ENCODE measurements at places on chromosomes 13 and 19.

DNA sequence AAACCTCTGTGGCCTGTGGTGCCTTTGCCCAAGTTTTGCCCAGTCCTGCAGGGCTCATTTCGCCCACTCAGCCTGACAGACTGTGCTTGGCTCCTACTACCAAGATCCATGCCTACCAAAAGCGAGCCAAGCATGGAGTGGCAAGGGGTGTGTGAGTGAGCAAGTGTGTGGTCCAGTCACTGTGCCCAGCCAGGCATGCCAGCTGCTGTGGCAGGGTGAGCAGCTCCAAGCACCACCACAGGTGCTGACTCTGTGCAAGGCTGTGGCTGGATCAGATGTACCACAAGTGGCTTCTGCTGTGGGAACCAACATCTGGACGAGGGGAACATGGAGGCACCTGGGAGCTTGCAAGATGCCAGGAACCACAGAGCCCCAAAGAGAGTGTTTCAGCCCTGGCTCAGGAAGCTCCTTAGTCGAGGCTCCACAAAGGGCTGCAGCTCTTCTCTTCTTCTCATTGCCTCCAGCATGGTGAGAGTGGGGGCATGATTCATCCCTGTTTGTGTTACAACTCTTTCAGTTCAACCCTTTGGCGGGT lies 1564.2 kb upstream of the MIR17HG start:
- no peak for DNase-seq

DNA sequence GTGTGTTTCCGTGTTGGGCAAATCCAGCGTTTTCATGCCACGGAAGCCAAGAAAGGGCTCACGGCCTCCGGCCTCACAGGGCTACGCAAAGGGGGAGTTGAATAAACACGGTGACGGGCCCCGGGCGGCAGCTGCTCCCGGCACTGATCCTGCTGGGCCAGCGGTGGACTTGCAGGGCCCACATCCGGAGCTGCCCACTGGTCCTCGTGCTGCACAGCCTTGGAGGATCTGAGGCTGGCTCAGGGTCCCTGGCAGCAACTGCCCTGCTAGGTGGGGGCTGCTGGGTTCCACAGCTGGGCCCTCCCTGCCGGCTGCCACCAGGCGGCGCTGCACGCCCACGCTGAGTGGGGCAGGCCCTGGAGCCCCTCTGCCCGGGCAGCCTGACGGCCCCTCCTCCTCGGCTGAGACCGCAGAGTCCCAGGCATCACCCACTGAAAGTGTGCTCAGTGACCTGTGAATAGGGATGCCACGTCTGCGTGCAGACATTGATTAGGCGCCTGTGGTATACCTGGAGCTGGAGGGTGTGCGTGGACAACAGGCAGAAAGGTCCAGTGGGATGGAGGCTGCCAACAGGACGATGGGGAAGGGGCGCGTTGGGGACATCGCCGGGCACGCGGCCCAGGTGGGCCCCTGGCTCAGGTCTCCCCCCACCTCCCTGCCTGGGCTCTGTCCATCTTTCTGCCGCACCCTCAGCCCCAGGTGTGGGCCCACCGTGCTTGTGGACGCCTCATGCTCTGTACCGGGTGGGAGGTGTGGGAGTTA lies 5.3 kb upstream of the HCN2 start:
- DNase-seq: peak; percentile 73

- DNase-seq: no peak
Measured at GRCh38 chr13:113920606-113921286, 53.1 kb downstream of the C13orf46 start.

- no peak for DNase-seq
Measured at GRCh38 chr19:2421581-2422306, 5.6 kb downstream of the TIMM13 start.

DNA sequence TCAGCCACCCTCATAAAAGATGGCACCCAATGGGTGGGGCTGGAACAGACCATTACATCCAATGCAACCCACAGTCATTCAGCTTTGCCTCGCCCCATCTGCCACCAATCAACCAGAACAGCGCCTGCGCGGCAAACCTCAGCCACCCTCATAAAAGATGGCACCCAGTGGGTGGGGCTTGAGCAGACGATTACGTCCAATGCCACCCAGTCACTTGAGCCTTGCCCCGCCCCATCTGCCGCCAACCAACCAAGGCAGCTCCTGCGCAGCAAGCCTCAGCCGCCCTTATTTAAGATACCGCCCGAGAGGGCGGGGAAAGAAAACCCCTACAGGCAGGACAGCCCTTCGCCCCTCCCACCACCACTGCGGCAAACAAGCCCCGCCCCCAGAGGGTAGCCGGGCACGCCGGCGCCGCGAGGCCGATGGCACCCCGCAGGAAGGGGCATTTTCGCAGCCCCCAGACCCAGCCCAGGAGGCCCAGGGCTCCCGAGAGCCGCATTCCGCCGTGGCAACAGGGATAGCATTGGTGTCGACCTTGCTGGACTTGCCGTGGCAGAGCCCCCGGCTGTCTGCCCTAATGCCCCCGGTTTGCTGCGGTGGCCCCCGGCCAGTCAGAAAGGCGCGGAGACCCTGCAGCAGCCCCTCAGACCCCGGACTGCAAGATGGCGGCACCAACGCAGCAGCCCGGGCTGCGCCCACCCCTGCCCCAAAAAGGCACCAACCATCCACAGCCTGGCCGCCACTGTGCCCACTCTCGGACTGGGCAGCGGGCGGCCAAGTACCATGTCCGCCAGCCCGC lies 675 bp downstream of the PEG3 start:
- no peak for DNase-seq

DNA sequence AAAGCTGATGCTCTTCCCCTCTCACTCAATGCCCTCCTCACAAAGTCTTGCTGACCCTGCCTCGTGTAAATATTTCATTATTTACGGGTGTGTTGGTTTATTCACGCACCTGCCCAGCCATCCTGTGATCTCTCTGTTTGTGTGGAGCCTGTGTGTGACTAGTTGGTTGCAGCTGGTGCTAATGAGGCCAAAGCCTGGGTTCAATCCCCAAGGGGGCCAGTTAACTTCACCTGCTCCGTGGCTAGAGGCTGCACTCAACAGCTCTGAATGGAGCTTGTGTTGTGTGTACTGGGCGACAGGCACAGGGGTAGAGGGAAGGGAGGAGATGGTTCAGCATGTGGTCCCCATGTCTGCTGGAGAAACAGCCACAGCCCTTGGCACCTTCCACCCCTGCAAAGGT lies 109.5 kb downstream of the DNAJC15 start:
- DNase-seq: no peak

- no peak for DNase-seq
Measured at GRCh38 chr13:61950828-61951227, 535.2 kb upstream of the PCDH20 start.

- no peak for DNase-seq
Measured at GRCh38 chr19:56138069-56138468, 3.0 kb upstream of the ZNF444 start.

DNA sequence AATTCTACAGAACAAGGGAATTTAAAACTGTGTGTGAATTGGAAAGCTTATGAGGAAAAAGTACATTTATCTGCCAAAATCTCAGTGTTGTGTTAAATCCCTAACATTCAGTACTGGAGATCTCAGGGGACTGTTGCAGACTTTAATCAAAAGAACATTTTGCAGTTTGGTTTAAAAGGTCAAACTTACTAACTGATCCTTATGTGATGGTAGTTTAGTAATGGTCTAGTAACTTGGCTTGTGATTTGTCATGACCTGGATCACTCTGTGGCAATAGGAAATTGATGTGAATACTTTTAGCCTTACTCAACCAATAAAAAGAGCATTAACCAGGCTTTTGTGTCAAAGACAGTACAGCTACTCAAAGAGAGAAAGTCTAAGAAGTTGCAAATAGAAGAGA lies 862.1 kb upstream of the MIR17HG start:
- no peak for DNase-seq

- DNase-seq: no peak
Measured at GRCh38 chr19:17942181-17942580, 9.4 kb downstream of the CCDC124 start.

DNA sequence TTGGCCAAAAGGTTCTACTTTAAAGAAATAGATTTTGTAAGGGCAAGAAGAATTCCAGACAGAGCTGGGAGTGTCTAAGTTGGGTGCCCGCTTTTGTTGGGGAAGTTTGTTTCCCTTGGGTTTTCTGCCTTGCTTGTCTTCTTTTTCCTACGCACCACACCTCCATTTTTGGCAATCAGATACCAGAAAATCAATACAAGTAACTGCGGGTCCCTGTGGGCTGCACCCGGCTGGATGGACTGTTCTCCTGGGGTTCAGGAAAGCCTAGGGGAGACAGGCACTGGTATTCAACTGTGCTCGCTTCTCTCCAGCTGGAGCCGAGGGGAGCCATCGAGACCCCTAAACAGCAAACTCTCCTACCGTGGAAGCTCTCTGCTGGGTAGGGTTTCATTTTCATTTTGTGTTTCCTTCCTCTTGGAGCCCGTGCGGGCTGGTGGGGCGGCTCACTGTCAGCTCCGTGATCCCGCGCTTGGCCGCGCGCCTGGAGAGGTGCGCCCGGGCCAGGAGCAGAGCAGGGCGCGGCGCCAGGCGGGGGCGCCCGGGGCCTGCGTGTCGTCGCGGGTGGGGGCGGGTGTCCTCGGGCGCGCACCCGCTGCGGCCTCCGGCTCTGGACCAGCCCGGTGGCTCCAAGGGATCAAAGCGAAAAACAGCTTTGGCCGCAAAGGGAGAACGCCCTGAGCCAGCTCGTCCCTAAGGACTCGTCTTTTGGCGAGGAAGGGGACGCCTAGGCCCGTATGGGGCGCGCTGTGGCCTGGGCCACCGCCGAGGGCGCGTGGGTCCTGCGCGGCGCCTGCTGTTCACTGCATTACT lies 347.2 kb downstream of the ZNF536 start:
- DNase-seq: no peak

Measured in CD4-positive, alpha-beta T cell treated with Interleukin-6 for 4 hours (primary cell).